ENCODE measurements at places on chromosomes 7 and 10.
A peak's percentile ranks its signal among the peaks of the same experiment; 100 is the strongest.

- DNase-seq = no peak
Measured at GRCh38 chr10:101043363-101043707, 12.3 kb downstream of the SFXN3 start.

DNA sequence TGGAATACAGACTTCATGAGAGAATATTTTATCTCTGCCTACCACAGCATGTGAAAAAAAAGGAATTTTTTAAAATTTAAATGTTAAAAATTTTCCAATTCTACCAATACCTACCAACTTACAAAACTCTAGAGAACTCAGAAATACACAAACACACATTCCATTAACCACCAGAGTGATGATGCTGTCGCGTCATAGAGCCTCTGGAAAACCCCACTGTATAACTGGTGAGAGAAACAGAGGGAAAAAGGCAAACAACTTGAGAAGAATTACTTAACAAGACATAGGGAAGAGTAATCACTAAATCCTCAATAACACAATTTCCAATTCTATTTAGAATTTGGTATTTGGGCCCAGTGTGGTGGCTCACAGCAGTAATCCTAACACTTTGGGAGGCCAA is 6.2 kb upstream of the SPOCK2 start:
- no peak for DNase-seq

DNA sequence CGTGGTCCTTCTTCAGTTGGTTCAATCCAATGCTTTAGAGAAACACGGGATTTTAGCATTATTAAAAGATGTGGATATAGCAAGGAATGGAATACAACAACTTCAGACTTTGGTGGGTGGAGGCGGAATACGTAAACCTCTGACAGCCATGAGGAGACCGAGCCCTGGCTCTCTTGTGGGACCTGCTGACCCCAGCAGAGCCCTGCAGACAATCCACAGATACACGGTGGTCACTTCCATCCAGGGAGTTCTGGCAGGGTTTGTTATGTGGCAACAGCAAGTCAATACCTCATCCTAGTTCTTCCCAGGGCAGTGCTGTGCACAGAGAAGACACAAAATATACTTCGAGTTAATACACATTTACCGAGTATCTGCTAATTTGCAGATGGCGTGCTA is 118.5 kb upstream of the DIP2C start:
- no peak for DNase-seq

DNA sequence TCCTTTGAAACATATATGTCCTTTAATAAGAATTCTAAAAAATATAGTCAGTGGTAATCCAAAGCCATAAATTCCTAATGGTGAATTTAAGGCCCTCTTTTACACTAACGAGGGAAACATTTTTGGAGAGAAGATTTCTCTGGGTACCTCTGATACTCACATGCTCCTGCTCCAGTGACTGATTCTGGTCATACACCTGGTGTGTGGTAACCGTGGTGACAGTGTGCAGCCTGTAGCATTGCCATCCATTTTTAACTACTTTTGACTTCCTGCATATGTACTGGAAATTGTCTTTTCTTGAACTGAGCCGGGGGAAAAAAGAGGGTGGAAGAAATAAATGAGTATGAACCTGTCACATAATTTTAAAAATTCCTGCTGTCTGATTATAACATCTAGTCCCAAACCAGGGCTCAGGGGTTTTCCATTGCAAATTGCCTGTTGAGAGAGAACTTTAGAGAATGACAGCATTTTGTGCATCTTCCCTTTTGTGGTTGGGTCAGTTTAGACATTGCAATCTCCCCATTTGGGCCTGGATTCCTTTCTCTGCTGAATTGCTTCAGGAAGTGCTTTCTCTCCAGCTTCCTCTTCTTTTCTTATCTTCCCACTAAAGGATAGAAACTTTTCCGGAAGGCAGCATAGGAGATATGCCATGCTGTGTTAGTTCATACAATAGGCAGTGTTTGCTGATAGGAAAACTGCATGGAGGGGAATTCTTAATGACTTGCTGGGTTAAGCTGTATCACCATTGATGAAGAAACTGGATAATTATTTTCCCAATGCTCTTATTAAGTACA is 125.5 kb downstream of the GRM3 start:
- no peak for DNase-seq

- no peak for DNase-seq
Measured at GRCh38 chr7:77524731-77525130, 12.4 kb upstream of the PTPN12 start.

GRCh38 chr7:8176370-8177081 is 85.4 kb downstream of the ICA1 start:
- no peak for DNase-seq

DNA sequence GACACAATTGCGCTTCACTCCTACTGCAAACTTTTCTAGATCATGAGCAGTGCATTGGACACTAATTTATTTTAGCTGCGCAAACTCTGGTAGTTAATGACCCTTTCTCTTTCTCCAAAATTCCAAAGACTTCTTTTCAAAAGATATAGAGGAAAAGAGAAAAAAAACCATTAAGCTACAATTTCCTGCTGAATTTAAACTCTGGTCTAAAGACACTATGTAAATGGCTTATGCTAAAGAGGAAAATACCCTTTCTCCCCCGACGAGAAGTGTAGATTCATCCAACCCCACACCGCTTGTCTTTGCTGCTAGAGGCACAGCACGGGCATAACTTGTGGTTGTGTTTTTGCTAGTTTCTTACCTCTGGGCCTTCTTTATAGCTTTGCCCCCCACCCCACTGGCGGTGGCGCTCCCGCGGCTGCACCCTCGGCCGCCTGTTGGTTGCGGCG is 84.1 kb downstream of the SNX10 start:
- no peak for DNase-seq

GRCh38 chr10:88934900-88935672 is 17.5 kb downstream of the ACTA2 start:
- DNase-seq = peak; percentile 33

DNA sequence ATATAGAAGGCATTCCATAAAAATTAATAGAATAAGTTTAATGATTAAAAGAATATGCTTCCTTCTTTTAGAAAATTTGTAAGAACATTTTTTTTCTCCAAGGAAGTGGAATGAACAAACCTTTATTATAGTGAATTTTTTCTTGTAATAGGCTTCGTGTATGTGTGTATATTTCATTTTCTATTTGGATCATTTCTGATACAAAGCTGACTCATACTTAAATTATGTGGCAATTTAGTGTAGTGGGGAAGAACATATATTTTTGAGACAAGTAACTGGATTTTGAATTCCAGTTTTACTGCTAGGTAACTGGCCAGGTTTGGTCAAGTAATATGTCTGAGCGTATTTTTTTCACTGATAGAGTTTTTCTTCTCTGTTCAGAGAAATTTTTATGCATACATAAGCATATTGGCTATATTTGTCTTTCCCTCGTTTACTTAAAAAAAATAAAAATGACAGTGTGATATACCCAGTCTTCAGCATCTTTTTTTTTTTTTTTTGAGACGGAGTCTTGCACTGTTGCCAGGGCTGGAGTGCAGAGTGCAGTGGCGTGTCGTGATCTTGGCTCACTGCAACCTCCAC is 50.8 kb downstream of the CDK13 start:
- no peak for DNase-seq

GRCh38 chr7:108296911-108297310 is 159.3 kb downstream of the NRCAM start:
- DNase-seq = no peak
